IMR-90 (cell line): ENCODE measurements at places on chromosomes 7 and 10. TPM values are rescaled to one million over a fixed set of nuclear protein-coding genes. Genes with fewer than 3 reads are reported as not detected.

DNA sequence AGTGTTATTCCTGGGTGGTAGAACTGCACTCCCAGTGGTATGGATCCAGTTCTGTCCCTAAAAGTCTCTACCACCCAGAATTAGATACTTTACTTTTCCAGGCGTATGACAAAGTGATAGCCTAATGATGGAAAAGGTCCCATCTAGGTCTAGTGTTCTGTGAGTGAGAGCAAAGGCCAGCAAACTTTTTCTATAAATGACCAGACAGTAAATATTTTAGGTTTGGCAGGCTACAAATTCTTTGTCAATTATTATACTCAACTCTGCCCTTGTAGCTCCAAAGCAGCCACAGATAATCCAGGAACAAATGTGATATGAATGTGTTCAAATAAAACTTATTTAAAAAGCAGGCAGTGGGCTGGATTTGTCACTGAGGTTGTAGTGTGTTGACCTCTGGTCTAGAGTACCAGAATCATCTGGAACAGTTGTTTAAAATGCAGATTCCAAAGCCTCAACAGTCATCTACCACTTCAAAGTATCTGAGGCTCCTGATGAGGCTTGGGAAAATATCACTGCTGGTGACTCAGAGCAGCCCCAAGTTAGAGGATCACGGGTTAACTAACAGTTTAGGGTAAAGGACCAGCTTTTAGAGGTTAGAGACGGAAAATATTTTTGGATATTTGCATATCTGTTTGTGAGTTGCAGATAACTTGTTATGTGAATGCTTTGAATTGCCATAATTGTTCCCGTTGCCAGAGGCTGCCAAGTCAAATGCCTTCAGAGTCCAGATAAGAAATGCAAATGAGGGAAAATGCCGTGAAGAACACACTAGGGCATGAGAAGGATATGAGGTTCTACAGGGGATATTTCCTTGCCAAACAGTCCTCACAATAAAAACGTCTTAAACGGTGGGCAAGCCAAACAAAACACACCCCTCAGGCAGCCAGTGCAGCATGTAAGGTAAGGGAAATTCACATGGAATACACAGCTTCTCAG, 19.4 kb downstream of the NRAP start:
- DNase-seq: peak; percentile 77

DNA sequence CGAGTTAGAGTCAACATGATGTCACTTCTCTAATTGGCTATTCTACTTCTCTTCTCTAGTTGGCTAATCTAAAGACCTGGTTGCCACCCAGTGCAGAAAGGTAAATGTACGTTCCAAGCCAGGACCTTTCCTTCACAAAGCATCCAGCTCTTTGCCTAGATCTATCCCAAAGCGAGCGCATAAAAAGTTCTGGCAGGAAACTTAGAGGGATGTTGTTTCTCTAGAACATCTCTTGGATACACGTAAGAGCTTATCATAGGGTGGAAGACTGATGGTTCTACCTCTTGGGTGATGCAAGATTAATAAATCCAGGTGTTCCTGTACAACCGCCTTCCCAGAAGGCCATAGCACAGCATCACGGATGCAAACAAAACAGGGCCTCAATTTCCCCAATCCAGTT, at the start of gene TAS2R38:
TSS of gene TAS2R38 (minus strand) at position 101 of the 400 bp plus-strand sequence. CDS start at position 17, 84 bp downstream.
- DNase-seq: no peak

DNA sequence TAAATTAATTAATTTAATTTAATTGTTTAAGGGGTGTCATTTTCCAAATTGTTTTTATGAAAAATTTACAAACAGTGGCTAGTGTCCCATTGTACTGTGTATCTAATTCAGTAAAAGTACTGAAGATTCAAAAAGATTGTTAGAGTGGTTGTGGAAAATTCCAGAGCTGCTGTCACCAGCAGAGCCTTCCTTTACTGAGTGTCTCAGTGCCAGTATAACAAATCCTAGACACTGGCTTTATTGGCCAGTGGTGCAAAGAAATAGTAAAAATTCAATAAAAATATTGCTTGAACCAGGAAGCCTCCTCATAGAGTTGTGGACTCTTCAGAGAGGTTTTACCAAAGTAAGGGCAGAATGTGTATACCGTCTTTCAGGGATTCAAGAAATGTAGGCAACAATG, 23.1 kb upstream of the HERPUD2 start:
- no peak for DNase-seq

NACAD gene
- total RNA-seq: 0.54 and 0.56 TPM in 2 replicates

SH2B2 gene
- 0.36 and 0.56 TPM in 2 replicates for total RNA-seq

PDZD7 gene
- 0.83 and 0.90 TPM in 2 replicates for total RNA-seq

TAS2R5 gene
- under 0.01 and 0.36 TPM in 2 replicates for total RNA-seq

RPEL1 gene
- under 0.01 and 0.28 TPM in 2 replicates for total RNA-seq

- no peak for DNase-seq
These were observed 82.5 kb downstream of the NDUFB2 start for GRCh38 chr7:140778975-140779374.

GRCh38 chr10:17412323-17412722, 42.1 kb downstream of the ST8SIA6 start:
- DNase-seq: no peak

DNA sequence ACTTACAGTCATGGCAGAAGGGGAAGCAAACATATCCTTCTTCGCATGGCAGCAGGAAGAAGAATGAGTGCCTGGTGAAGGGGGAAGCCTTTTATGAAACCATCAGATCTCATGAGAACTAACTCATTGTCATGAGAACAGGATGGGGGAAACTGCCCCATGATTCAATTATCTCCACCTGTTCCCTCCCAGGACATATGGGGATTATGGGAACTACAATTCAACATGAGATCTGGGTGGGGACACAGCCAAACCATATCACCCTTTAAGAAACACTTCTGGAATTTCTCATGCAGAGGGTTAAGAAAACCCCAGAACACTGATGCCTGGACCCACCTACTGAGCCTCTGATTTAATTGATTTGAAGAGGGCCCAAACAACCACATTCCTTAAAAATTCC, 63.3 kb upstream of the DNAJB12 start:
- no peak for DNase-seq

DNA sequence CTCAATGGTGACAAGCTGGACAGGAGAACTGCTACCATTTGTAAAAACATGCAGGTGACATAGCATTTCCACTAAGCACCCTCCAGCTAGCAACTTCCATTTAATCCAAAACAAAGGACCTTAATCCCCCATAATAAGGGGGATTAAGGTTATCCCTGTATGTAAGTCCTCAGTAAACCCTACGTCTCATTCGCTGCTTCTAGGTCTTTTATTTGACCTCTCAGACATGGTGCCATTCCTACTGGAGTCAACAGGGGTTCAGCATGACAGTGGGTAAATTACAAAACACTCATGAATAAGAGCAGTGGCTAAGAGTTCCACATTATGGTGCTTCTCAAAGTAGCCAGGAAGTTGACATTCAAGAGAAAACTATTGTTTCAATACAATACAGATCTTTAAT, 121.8 kb upstream of the CAV2 start:
- DNase-seq: no peak

MNX1 gene
- not detected in 2 replicates for total RNA-seq

CCL24 gene
- total RNA-seq: not detected in 2 replicates

DIP2C gene
- 8.6 and 9.2 TPM in 2 replicates for total RNA-seq

SLC26A3 gene
- not detected in 2 replicates for total RNA-seq

- no peak for DNase-seq
These were observed 266.2 kb downstream of the HTR7 start for GRCh38 chr10:90591629-90592028.

GRCh38 chr7:47535035-47535703, 46.7 kb downstream of the TNS3 start:
- DNase-seq: peak; percentile 48

HOXA13 gene
- not detected in 2 replicates for total RNA-seq

SPDYE11 gene
- total RNA-seq: not detected in 2 replicates

GRCh38 chr10:27819781-27820531, 74.3 kb upstream of the MKX start:
- DNase-seq: peak; percentile 66

GRCh38 chr10:94005050-94005449, 11.3 kb downstream of the PLCE1 start:
- peak; percentile 81 for DNase-seq

GRCh38 chr10:10293481-10293951, 724.2 kb upstream of the CELF2 start:
- no peak for DNase-seq

TCAF2 gene
- total RNA-seq: 3.3 and 3.4 TPM in 2 replicates

GRCh38 chr7:93902777-93903423, 3.5 kb upstream of the GNGT1 start:
- peak; percentile 75 for DNase-seq

DNA sequence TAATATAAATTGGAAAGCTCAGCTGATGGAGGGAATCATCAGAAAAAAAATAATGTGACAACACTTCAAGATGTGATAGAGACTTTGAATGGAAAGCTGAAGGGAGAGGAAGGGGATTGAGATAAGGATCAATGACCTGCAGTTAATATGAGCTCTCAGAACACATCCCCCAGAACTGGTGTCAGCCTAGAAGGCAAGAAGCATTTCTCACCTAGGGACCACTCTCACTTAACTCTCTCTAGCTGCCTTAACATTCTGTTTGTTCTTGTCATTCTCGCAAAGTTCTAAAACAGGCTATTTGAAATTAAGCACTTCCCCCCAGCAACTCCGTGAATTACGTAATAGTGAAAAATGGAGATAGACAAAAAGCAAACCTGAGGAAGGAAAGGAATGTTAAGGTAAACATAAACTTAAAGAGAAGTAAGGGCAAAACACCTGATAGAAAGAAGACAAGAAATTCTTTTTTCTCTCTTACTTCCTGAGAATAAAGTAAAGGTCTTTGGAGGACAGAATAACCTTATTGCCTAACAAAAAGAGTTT, 1.2 kb upstream of the MPP7 start:
- DNase-seq: no peak

KIF20B gene
- 16.1 and 23.5 TPM in 2 replicates for total RNA-seq

KIF11 gene
- total RNA-seq: 18.3 and 35.0 TPM in 2 replicates

OGDHL gene
- total RNA-seq: under 0.01 and 0.18 TPM in 2 replicates

PPP1R9A gene
- total RNA-seq: not detected in 2 replicates

GRCh38 chr10:35495521-35496119, 109.5 kb upstream of the GJD4 start:
- peak; percentile 7 for DNase-seq

GRCh38 chr10:22370320-22370719, 25.0 kb downstream of the SPAG6 start:
- DNase-seq: no peak

GRCh38 chr10:31179091-31179680, 139.8 kb upstream of the ZEB1 start:
- DNase-seq: no peak
